ENCODE measurements at places on chromosomes 3 and 15. TPM values are rescaled to one million over a fixed set of nuclear protein-coding genes. Genes with fewer than 3 reads are reported as not detected.

XIRP1 gene
- total RNA-seq = 0.07 TPM

NPAP1 gene
- not detected for total RNA-seq

AGTR1 gene
- total RNA-seq = 0.50 TPM

GOLGA8J gene
- total RNA-seq = not detected

GUCA1C gene
- total RNA-seq = not detected

CHRNA7 gene
- 4.0 TPM for total RNA-seq

CCRL2 gene
- total RNA-seq = 0.13 TPM

GOLGA6A gene
- 0.09 TPM for total RNA-seq

HAPLN3 gene
- total RNA-seq = 36.8 TPM
